ENCODE measurements at places on chromosomes 6 and 20.
A peak's percentile ranks its signal among the peaks of the same experiment; 100 is the strongest.

DNA sequence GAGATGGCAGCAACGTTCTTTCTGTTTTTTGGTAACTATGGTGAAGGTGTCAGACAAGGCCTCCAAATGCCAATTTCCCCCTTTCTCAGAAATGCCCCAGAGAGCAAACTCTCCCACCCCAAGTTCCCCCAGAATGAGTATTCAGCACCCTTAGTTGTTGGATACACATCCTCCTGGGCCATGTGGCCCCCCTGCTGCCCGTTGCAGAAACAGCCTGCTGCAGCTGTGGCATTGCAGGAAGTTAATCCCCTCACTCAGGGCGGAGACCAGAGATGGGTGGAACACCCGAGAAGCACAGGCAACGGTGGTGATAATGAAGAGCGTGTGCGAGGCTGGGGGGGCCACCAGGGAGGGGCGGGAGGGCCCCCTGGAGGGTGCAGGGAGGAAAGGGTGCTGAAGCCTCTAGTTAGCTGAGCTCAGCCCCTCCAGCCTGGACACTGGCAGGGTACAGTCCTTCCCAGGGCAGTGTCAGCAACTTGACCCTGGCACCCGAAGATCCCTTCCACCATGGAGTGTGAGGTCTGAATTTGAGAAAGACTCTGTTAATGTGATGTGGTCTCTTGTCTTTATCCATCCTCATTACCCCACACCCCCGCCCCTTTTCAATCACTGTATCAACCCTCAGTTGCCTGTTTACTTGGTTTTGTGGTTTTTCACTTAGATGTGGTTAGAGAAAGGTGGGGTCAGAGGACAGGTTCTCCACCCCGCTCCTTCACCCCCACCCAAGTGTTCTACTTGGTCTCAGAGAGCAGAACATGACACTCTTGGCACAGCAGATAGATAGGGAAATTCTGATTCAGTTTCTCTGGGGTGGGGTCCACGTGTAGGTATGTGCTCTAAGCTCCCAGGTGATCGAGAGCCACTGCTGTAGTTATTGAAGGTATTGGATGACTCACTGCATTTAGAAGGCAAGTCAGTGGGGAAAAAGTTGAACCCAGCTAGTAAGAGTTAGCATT lies 208.8 kb upstream of the SUPT3H start:
- no peak for DNase-seq

GRCh38 chr6:91271807-91272206 lies 684.9 kb upstream of the MAP3K7 start:
- no peak for DNase-seq

DNA sequence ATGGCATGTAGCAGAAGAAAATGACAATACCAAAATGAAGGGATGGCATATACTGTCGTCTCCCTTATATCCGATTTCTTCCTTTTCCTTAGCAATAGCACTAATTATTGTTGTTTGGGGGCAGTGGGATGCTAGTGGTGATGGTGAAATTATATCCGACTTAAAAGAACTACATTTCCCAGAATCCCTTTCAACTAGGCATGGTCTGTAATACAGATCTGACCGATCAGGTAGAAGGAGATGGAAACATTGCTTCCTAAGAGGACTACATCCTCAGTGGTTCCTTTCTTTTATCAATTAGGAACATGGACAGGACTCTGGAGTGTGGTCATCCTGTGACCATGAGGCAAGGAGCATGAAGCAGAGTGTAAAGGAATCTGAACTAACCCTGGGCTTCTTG lies 532.6 kb downstream of the CBLN4 start:
- DNase-seq, result no peak

DNA sequence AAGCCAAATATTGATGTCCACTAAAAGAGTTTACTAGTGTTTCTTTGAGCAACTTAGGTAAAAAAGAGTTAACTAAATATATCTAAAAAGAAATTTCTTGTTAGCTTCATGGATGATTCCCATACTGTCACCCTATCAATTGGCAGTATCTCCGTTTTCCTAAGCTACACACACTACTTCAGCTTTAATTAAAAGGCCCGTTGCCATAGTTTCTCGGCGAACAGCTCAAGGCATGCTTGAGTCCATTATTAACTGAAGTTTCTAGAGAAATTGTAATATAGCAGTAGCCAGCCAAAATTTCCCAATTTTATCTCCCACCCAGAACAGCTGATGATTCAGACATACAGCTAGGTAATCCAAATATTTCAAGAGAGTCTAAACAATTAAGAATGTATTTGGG lies 20.0 kb upstream of the BEND6 start:
- no peak for DNase-seq

DNA sequence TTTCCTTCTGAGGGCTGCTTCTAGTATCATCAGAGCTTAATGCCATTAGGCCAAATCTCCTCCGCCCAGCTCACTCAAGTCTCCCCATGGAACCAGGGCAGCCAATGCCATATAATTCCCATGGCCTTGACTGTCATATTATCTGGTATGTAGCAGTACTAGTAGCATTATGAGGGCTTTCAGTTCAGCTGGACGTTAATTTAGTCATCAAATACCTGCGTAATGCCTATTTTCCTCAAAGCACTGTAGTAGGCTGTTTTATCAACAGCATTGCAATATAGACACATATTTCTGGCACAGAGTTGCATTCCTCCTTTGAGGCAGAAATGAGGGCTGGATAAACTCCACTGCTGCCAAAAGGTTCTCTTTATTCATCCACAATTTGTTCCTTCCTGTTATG lies 1.7 kb downstream of the KCTD20 start:
- DNase-seq, result no peak

DNA sequence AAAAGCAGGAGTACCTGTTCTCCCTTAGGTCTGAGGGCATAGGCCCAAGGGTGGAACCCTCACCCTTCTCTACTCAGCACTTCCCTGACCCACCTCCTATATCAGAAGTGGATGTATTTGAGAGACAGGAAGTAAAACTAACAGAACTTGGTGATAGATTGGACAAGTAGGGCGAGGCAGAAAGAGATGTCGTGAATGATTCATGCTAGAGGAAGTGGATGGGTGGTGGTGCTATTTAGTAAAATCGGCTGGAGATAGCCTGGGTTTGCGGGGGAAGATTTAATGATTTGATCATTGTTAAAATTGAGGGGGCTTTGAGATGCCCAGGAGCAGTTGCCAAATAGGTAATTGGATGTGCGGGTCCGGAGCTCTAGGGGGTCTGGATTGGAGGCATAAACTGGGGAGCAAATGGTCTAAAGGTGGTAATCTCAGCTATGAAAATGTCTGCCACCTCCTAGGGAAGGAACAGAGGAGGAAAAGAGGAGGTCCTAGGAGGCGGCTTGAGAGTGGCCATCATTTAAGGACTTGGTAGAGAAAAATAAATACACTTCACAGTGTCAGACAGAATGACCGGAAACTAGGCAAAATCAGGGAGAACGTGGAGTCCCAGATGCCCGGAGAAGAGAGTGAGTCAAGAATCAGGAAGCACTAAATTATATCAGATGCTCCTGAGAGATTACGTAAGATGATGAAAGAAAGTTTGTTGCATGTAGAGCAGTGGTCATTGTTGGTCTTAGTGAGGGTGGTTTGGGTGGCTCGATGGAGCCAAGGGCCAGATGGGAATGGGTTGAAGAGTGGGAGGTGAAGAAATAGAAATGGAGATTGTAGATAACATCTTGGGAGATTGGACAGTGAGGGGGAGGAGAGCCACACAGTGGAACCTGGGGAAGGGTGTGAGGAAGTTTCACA lies 142.0 kb downstream of the CEP57L1 start:
- no peak for DNase-seq

DNA sequence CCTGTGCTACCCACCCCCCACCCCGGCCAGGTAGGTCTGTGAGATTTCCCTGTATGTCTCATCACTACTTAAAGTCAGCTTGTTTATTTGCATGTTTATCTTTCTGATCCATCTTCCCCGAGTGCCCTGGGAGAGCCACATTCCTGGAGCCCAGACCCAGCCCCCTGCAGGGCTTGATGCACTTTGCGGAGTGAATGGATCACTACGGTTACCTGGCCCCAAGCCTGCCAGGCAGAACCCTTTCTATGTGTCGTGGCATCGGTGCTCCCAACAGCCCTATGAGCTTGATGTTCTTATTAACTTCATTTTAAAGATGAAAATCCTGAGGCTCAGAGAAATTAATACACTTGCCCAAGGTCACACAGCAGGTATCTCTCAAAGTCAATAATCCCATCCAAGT lies 13.6 kb upstream of the SLCO4A1 start:
- no peak for DNase-seq

DNA sequence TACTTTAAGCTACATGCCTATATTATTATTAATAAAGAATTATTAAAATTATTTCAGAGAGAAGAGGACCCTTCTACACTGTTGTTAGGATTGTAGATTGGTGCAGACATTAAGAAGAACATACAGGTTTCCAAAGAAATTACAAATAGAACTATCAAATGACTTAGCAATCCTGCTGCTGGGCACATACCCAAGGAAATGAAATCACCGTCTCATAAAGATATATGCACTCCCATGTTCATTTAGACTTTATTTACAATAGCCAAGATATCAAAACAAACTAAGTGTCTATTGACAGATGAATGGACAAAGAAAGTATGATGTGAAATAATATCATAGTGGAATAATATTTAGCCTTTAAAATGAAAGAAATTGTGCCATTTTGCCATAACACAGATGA lies 687.7 kb upstream of the POU3F2 start:
- no peak for DNase-seq

GRCh38 chr6:145028144-145028818 lies 707.0 kb downstream of the EPM2A start:
- peak; percentile 17 for DNase-seq

- no peak for DNase-seq
These were observed 539.4 kb upstream of the BTBD3 start for GRCh38 chr20:11378252-11378651.

GRCh38 chr6:113619077-113619476 lies 238.1 kb upstream of the MARCKS start:
- no peak for DNase-seq

- no peak for DNase-seq
These were observed 233.6 kb upstream of the MAP3K7 start for GRCh38 chr6:90820436-90820835.

DNA sequence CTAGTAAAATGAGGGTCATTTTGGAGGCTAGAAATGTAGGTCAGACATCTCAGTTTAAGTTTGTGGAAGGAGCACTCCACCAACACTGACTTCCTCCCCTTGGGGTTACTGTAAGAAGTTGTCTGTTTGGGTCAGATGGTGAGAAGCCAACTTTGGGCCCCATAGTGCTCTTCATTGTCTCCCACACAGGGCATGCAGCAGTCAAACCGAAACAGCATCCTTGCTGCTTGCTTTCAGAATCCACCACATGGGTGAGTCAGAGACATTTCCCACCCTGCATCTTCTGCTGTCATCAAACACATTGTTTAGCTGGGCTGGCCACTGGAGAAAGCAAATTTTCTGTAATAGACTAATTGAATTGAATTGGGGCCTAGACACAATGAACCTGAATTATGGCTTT lies 16.8 kb downstream of the IL17F start:
- no peak for DNase-seq

GRCh38 chr6:146355521-146356100 lies 188.0 kb upstream of the RAB32 start:
- no peak for DNase-seq

- DNase-seq, result no peak
These were observed 7.7 kb upstream of the IRF4 start for GRCh38 chr6:383856-384255.

All from NCI-H187 treated with DMSO at 0.1 percent for 48 hours (cell line).